Suprapubic skin (tissue), 4 donors: ENCODE measurements at places on chromosomes 4 and X.

- H3K36me3 ChIP-seq = no peaks in the 10 kb centered on the region
- no peak overlapping the region for H3K4me3 ChIP-seq
- no peaks in the 10 kb centered on the region for H3K27me3 ChIP-seq
- H3K4me1 ChIP-seq = peaks cover 4% of the 10 kb centered on the region
These were observed 25.0 kb upstream of the SPP1 start for GRCh38 chr4:87950493-87950892.

- no peaks in the 10 kb centered on the region for H3K27me3 ChIP-seq
- H3K36me3 ChIP-seq = no peaks in the 10 kb centered on the region
- H3K27ac ChIP-seq = no peak overlapping the region
- DNase-seq = no peak
- peaks cover 14% of the 10 kb centered on the region for H3K4me1 ChIP-seq
These were observed 147.3 kb upstream of the FTHL17 start for GRCh38 chrX:31219174-31219573.

DNA sequence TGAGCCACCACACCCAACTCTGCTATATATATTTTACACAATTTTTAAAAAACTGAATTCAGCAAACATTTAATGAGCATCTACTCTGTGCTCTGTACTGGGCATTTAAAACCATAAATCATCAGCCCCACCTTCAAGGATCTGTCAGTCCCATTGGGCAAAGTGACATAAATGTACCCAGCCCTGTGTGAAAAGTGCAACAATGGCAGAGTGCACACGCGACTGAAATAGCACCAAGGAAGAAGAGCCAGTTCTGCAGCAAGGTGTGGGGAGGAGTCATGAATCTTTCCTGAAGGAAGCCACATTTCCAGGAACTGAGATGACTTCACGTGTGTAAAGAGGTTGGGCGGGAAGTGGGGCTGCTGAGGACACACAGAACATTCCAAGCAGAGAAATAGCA, 111.5 kb upstream of the ATP6AP2 start:
- no peak for DNase-seq
- H3K4me1 ChIP-seq = peaks cover 24% of the 10 kb centered on the region
- no peak overlapping the region for H3K4me3 ChIP-seq
- no peak overlapping the region for H3K27ac ChIP-seq
- no peaks in the 10 kb centered on the region for H3K27me3 ChIP-seq

- no peak overlapping the region for H3K27ac ChIP-seq
- no peak for DNase-seq
- peaks cover 1% of the 10 kb centered on the region for H3K4me1 ChIP-seq
- H3K4me3 ChIP-seq = no peak overlapping the region
These were observed 11.5 kb downstream of the FBXW7 start for GRCh38 chr4:152524427-152524826.

- H3K4me3 ChIP-seq = no peak overlapping the region
- no peak for DNase-seq
- H3K27me3 ChIP-seq = no peaks in the 10 kb centered on the region
- H3K36me3 ChIP-seq = no peaks in the 10 kb centered on the region
- no peak overlapping the region for H3K27ac ChIP-seq
These were observed 107.1 kb downstream of the TMEM131L start for GRCh38 chr4:153573221-153573620.

- H3K27me3 ChIP-seq = no peaks in the 10 kb centered on the region
- H3K36me3 ChIP-seq = no peaks in the 10 kb centered on the region
- H3K4me1 ChIP-seq = no peaks in the 10 kb centered on the region
- no peak overlapping the region for H3K4me3 ChIP-seq
- no peak for DNase-seq
- H3K27ac ChIP-seq = no peak overlapping the region
These were observed 1047.4 kb downstream of the FAM133A start for GRCh38 chrX:94721386-94721785.

- no peak for DNase-seq
- H3K36me3 ChIP-seq = no peaks in the 10 kb centered on the region
- H3K27me3 ChIP-seq = no peaks in the 10 kb centered on the region
- no peak overlapping the region for H3K4me3 ChIP-seq
These were observed 743.3 kb upstream of the AGA start for GRCh38 chr4:178185517-178185916.

GRCh38 chr4:168183717-168184571, 91.6 kb downstream of the ANXA10 start:
- no peaks in the 10 kb centered on the region for H3K27me3 ChIP-seq
- no peak overlapping the region for H3K4me3 ChIP-seq
- H3K36me3 ChIP-seq = no peaks in the 10 kb centered on the region
- H3K4me1 ChIP-seq = no peaks in the 10 kb centered on the region
- H3K27ac ChIP-seq = no peak overlapping the region

- no peak overlapping the region for H3K4me3 ChIP-seq
- no peak overlapping the region for H3K27ac ChIP-seq
- no peaks in the 10 kb centered on the region for H3K4me1 ChIP-seq
- H3K27me3 ChIP-seq = no peaks in the 10 kb centered on the region
- no peak for DNase-seq
These were observed 340.1 kb downstream of the GPAT3 start for GRCh38 chr4:83876047-83876446.

GRCh38 chr4:63170923-63171322, 1238.3 kb downstream of the TECRL start:
- no peaks in the 10 kb centered on the region for H3K4me1 ChIP-seq
- H3K27ac ChIP-seq = no peak overlapping the region
- H3K27me3 ChIP-seq = no peaks in the 10 kb centered on the region
- no peaks in the 10 kb centered on the region for H3K36me3 ChIP-seq

GRCh38 chrX:2517055-2517454, 16.3 kb upstream of the DHRSX start:
- H3K27me3 ChIP-seq = no peaks in the 10 kb centered on the region
- no peaks in the 10 kb centered on the region for H3K4me1 ChIP-seq
- no peaks in the 10 kb centered on the region for H3K36me3 ChIP-seq
- no peak for DNase-seq
- H3K27ac ChIP-seq = no peak overlapping the region
- H3K4me3 ChIP-seq = no peak overlapping the region

GRCh38 chr4:140837736-140838135, 81.6 kb upstream of the TBC1D9 start:
- H3K4me1 ChIP-seq = no peaks in the 10 kb centered on the region
- H3K27me3 ChIP-seq = no peaks in the 10 kb centered on the region
- no peak overlapping the region for H3K4me3 ChIP-seq
- DNase-seq = no peak
- H3K36me3 ChIP-seq = no peaks in the 10 kb centered on the region

DNA sequence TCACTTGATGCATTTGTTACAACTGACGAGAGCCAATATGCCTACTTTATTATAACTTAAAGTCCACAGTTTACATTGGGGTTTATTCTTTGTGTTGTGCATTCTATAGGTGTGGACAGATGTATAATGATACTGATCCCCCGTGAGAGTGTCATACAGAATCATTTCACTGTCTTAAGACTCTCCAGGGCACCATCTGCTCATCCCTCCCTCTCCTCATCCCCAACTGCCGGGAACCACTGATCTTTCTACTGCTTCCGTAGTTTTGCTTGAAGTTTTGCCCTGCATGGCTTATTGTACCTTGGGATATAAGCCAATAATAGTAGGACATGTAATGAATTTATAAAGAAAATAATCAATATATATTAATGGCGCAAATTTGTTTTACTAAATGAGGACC, 137.8 kb upstream of the MSX1 start:
- H3K36me3 ChIP-seq = no peaks in the 10 kb centered on the region
- no peak overlapping the region for H3K27ac ChIP-seq
- H3K4me1 ChIP-seq = no peaks in the 10 kb centered on the region
- H3K4me3 ChIP-seq = no peak overlapping the region
- no peaks in the 10 kb centered on the region for H3K27me3 ChIP-seq
- DNase-seq = no peak

DNA sequence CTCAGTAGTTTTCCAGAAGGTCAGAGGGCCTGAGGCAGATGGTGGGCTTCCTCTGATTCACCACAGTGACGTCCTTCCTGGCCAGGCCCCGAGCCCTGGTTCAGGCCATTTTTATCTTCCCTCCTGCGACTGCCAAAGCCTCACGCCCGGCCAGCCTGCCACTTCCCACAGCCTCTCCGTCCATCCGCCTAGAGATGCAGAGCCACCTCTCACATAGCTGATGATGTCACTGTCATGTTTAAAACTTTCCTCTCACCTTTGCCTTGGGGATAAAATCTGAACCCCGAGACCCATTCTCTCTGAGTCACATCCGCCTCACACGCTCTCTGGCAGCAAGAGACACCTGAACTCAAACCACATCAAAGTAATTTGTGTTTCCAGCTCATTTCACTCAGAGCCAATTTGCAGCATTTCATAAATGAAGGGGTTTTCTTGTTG, 175.3 kb downstream of the QDPR start:
- no peaks in the 10 kb centered on the region for H3K4me1 ChIP-seq
- no peaks in the 10 kb centered on the region for H3K36me3 ChIP-seq
- no peaks in the 10 kb centered on the region for H3K27me3 ChIP-seq
- H3K27ac ChIP-seq = no peak overlapping the region

DNA sequence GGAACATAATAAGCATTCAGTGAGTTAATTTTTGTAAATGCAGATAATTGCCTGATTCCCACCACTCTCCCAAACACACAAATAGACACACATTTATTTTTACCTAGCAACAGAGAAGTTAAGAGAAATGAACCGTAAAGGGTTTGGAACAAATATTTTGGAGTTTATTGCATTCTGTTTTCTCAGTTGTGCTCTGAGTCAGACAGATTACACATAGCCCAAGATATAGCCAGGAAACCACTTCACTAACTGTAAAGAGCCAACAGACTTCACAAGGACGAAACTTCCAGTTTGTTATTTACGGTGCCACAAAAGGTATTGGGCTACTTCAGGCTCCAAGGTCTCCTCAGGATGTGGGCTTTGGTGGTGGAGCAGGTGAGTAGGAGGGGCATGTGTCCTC, 217.0 kb downstream of the BMPR1B start:
- no peak overlapping the region for H3K4me3 ChIP-seq
- no peaks in the 10 kb centered on the region for H3K36me3 ChIP-seq
- H3K27ac ChIP-seq = no peak overlapping the region
- H3K4me1 ChIP-seq = no peaks in the 10 kb centered on the region
- no peak for DNase-seq
- H3K27me3 ChIP-seq = no peaks in the 10 kb centered on the region

GRCh38 chr4:112704991-112705845, 68.3 kb downstream of the LARP7 start:
- H3K27ac ChIP-seq = no peak overlapping the region
- H3K4me3 ChIP-seq = peak overlapping the region; percentile 60
- peak; percentile 65 for DNase-seq

- no peak overlapping the region for H3K27ac ChIP-seq
- no peak for DNase-seq
- no peak overlapping the region for H3K4me3 ChIP-seq
- H3K27me3 ChIP-seq = no peaks in the 10 kb centered on the region
These were observed 51.1 kb downstream of the TMEM156 start for GRCh38 chr4:38980903-38981676.

- no peaks in the 10 kb centered on the region for H3K4me1 ChIP-seq
- no peak for DNase-seq
- no peaks in the 10 kb centered on the region for H3K36me3 ChIP-seq
These were observed 2.4 kb upstream of the SMR3B start for GRCh38 chr4:70380578-70380977.

- H3K4me1 ChIP-seq = no peaks in the 10 kb centered on the region
- no peak overlapping the region for H3K27ac ChIP-seq
- no peak overlapping the region for H3K4me3 ChIP-seq
These were observed 61.9 kb downstream of the ASB9 start for GRCh38 chrX:15207994-15208393.

GRCh38 chr4:55745014-55745413, 74.6 kb upstream of the EXOC1L start:
- H3K4me3 ChIP-seq = no peak overlapping the region
- H3K36me3 ChIP-seq = no peaks in the 10 kb centered on the region
- H3K27me3 ChIP-seq = no peaks in the 10 kb centered on the region
- H3K4me1 ChIP-seq = no peaks in the 10 kb centered on the region
- no peak for DNase-seq

DNA sequence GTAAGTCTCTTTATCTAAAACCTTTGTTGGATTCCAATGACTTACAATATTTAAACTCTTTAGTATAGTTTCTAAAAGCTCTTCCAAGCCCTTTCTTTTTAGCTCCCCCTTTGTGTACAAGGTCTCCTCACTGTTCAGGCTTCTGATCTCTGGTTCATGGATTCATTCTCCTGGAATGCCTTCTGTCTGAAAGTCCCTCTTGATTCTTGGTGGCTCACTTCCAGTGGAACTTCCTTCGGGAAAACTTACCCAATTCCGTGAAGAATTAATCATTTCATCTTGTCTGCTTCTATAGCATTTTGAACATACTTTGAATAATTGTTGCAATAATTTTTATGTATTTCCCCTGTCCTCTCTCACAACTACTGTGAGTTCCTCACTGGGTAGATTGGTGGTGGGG, 3.6 kb downstream of the ARHGAP24 start:
- no peak for DNase-seq
- no peak overlapping the region for H3K27ac ChIP-seq
- no peaks in the 10 kb centered on the region for H3K36me3 ChIP-seq
- H3K4me3 ChIP-seq = no peak overlapping the region

- no peaks in the 10 kb centered on the region for H3K36me3 ChIP-seq
- H3K27me3 ChIP-seq = no peaks in the 10 kb centered on the region
- DNase-seq = no peak
- H3K4me3 ChIP-seq = peak overlapping the region; percentile 89
- H3K4me1 ChIP-seq = peaks cover 43% of the 10 kb centered on the region
- peak overlapping the region; percentile 91 for H3K27ac ChIP-seq
These were observed 1.0 kb downstream of the ACSL1 start for GRCh38 chr4:184824776-184825084.

DNA sequence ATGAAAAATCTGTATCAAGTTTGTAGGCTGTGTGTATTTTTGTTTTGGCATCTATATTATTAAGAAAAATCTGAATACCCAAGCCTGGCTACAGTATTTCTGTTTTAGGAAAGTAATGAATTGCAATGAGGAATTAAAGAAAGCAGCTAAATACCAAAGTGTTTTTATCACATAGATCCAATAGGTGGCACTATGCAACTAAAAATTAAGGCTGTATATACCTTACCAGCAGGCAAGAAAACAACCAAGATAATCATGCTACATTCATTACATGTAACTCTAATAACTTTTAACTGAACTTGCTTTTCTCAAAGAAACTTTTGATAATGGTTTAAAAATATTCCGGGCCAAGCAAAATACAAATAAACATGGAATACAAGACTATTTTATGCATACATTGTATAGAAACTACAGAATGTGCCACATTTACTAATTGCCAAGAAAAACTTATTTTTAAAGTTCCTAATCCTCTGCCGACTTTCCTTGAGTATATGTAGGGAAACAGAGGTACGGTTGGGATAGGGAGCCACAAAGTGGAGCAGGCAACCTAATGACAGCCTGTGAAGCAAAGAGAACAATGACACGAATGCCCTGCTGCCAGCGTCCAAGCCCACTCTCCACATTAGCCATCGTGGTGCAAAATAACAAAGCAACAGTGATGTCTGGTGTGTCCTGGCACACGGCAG, 63.7 kb downstream of the SEC24D start:
- H3K27me3 ChIP-seq = no peaks in the 10 kb centered on the region
- peak overlapping the region; percentile 6 for H3K27ac ChIP-seq
- H3K36me3 ChIP-seq = peaks cover 6% of the 10 kb centered on the region
- DNase-seq = no peak
- no peak overlapping the region for H3K4me3 ChIP-seq

DNA sequence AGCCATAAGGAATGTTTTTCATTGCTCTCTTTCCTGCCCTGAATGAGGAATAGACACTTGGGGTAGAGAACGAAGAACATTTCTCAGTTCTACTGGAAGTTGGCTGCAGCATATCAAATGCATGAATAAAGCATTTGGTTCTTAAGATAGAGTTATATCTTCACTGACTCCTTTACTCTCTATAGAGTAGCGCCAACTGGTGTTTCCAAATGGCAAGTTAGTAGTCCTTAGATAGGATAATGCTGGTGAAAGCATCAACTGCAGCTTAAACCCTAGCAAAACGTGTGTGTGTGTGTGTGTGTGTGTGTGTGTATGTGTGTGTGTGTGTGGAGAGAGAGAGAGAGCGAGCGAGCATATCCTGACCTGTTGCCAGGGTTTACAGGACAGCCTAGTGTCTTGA, 62.2 kb upstream of the FRMPD4 start:
- H3K4me1 ChIP-seq = no peaks in the 10 kb centered on the region
- no peak for DNase-seq
- H3K4me3 ChIP-seq = no peak overlapping the region
- H3K27me3 ChIP-seq = no peaks in the 10 kb centered on the region
